ENCODE measurements at places on chromosomes 2 and 18.

GRCh38 chr2:200913654-200914053 is 24.5 kb downstream of the NIF3L1 start:
- no peak overlapping the region for H3K4me3 ChIP-seq
- H3K27me3 ChIP-seq, result no peaks in the 10 kb centered on the region
- DNase-seq, result no peak

- H3K27me3 ChIP-seq, result no peaks in the 10 kb centered on the region
- no peak overlapping the region for H3K4me3 ChIP-seq
- no peak overlapping the region for H3K27ac ChIP-seq
- no peak for DNase-seq
- H3K4me1 ChIP-seq, result no peaks in the 10 kb centered on the region
These were observed 102.6 kb upstream of the HS6ST1 start for GRCh38 chr2:128421286-128421685.

- no peak overlapping the region for H3K27ac ChIP-seq
- peaks cover 3% of the 10 kb centered on the region for H3K4me1 ChIP-seq
- peaks cover 90% of the 10 kb centered on the region for H3K36me3 ChIP-seq
- no peak overlapping the region for H3K4me3 ChIP-seq
- no peak for DNase-seq
- H3K27me3 ChIP-seq, result no peaks in the 10 kb centered on the region
These were observed 59.9 kb upstream of the DNER start for GRCh38 chr2:229774237-229774636.

GRCh38 chr2:44731505-44731904 is 210.0 kb upstream of the SIX3 start:
- no peaks in the 10 kb centered on the region for H3K36me3 ChIP-seq
- no peak for DNase-seq
- H3K4me1 ChIP-seq, result no peaks in the 10 kb centered on the region

GRCh38 chr2:209091056-209091455 is 332.8 kb upstream of the MAP2 start:
- DNase-seq, result no peak
- H3K27ac ChIP-seq, result no peak overlapping the region
- H3K4me1 ChIP-seq, result no peaks in the 10 kb centered on the region
- H3K4me3 ChIP-seq, result no peak overlapping the region
- H3K27me3 ChIP-seq, result no peaks in the 10 kb centered on the region

DNA sequence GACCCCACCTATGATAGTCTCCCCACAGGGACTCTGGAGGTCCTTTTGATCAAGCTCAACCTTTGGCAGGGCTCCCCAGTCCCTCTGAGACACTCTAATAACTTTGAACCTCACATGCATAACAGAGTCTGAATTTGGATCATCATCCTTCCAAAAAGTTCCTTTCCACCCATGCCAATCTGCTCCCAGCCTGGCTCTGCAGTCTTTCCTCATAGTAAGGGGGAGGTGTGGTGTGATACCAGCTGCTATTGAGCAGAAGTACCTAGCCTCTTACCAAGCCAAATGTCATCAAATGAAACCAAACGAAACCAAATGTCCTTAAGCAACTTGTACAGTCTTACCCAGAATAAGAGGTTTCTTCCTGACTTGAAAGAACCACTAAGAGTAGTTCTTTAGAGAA is 36.5 kb downstream of the DTNA start:
- H3K36me3 ChIP-seq, result no peaks in the 10 kb centered on the region
- H3K4me3 ChIP-seq, result no peak overlapping the region
- no peaks in the 10 kb centered on the region for H3K27me3 ChIP-seq
- no peak overlapping the region for H3K27ac ChIP-seq

- H3K27me3 ChIP-seq, result no peaks in the 10 kb centered on the region
- H3K4me1 ChIP-seq, result no peaks in the 10 kb centered on the region
- no peak overlapping the region for H3K27ac ChIP-seq
- H3K4me3 ChIP-seq, result no peak overlapping the region
These were observed 686.7 kb downstream of the NR4A2 start for GRCh38 chr2:155645791-155646190.

DNA sequence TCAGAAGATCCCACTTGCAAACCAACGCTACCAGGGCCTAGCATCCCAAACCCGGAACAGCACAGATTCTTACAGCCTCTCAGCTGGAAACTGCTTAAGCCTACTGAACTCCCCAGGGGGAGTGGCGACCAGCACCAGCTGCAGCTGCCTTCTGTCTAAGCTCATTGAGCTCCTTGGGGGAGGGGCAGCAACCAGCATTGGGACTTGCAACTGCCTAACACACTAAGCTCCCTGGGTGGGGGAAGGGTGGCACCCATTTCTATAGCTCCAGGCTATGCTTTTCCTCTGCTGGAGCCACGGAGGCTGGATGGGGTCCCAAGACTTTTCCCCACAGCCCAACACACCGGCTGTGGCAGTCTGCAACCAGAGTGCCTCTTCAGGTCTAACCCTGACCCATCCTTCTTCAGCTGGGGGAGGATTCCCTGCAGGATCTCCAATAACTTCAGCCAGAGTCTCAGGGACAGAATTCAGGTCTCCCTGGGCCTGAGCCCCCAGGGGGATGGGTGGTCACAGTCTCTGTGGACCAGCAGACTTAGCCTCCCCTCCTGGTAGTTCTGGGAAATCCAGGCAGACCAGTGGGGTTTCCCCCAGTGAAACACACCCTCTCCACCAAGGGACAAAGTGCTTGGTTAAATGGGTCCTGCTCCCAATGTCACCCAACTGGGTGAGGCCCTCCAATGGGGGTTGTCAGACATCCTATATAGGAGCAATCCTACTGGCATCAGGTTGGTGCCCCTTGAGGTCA is 45.9 kb upstream of the ITGA4 start:
- no peaks in the 10 kb centered on the region for H3K27me3 ChIP-seq
- H3K36me3 ChIP-seq, result no peaks in the 10 kb centered on the region
- no peaks in the 10 kb centered on the region for H3K4me1 ChIP-seq
- no peak overlapping the region for H3K27ac ChIP-seq
- H3K4me3 ChIP-seq, result no peak overlapping the region
- DNase-seq, result no peak

- no peaks in the 10 kb centered on the region for H3K27me3 ChIP-seq
- no peaks in the 10 kb centered on the region for H3K4me1 ChIP-seq
- no peak for DNase-seq
- no peaks in the 10 kb centered on the region for H3K36me3 ChIP-seq
- no peak overlapping the region for H3K27ac ChIP-seq
These were observed 5.7 kb downstream of the ITGB6 start for GRCh38 chr2:160194351-160194750.

DNA sequence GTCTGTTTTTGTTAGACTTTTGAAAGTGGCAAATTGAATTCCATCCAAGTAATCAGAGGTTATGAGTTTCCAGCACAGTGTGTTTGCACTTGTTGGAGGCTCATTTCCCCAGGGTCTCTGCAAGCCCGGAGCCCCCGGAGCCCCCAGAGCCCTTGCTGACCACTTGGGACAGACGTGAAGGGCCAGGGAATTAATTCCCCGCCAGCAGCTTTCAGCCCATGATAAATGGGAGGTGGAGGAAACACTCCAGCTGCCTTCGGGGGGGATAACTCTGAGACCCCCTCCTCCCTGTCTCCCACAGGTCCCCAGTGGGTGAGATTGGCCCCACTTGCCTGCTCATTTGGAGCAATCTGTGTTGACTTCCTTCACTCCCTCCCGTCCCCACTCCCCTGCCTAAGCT is 79.2 kb downstream of the KLHL29 start:
- H3K4me1 ChIP-seq, result no peaks in the 10 kb centered on the region
- no peaks in the 10 kb centered on the region for H3K36me3 ChIP-seq
- peaks cover 20% of the 10 kb centered on the region for H3K27me3 ChIP-seq
- no peak for DNase-seq
- H3K27ac ChIP-seq, result no peak overlapping the region

DNA sequence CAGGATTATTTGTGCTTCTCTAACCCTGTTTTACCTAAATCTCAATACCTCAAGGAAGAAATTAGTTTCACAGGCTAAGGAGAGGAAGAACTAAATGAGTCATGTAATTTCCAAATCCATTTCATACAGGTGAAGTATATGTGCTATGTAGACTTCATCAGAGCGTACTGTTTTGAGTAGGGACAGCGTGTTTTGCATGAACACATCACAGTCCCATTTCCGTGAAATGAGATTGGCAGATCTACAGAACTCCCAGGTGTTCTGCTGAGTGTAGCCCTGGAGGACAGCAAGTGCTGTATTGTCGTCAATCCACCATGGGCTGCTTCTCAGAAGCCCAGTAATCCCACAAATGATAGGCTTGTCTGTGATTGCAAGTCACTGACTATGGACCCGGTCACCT is 97.7 kb downstream of the XRCC5 start:
- H3K27me3 ChIP-seq, result no peaks in the 10 kb centered on the region
- H3K27ac ChIP-seq, result no peak overlapping the region
- H3K4me3 ChIP-seq, result no peak overlapping the region
- no peaks in the 10 kb centered on the region for H3K4me1 ChIP-seq
- peaks cover 71% of the 10 kb centered on the region for H3K36me3 ChIP-seq

- no peak for DNase-seq
- H3K36me3 ChIP-seq, result no peaks in the 10 kb centered on the region
- no peaks in the 10 kb centered on the region for H3K4me1 ChIP-seq
These were observed 9.4 kb downstream of the DYSF start for GRCh38 chr2:71462641-71463341.

DNA sequence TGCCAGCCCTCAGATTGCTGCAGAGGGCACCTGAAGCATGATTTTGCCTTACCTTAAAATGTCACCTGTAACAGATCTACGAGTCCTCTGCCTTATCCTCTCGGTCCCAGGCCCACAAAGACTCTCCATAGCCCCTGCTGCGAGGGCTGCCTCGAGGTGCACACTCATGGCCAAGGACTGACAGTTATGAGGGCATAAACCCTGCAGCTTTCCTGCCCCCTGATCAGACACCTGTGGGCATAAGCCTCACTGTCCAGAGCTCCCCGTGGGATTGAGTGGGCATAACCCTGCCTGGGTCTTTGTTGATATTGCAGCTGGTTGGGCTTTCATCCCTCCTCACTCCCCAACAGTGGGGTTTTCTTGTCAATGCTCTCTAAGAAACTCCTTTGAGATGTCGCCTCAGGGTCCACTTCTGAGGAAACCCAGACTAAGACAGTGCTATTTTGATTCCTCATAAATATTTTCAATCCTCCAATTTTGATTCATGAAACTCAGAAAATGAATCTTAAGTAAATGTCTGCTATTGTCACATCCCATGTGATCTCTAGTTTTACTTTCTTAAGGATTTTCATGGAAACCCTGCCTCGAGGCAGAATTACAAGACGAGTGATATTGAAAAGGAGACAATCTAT is 108.5 kb upstream of the NCK2 start:
- H3K4me1 ChIP-seq, result no peaks in the 10 kb centered on the region
- H3K36me3 ChIP-seq, result no peaks in the 10 kb centered on the region
- no peak for DNase-seq
- no peak overlapping the region for H3K4me3 ChIP-seq

DNA sequence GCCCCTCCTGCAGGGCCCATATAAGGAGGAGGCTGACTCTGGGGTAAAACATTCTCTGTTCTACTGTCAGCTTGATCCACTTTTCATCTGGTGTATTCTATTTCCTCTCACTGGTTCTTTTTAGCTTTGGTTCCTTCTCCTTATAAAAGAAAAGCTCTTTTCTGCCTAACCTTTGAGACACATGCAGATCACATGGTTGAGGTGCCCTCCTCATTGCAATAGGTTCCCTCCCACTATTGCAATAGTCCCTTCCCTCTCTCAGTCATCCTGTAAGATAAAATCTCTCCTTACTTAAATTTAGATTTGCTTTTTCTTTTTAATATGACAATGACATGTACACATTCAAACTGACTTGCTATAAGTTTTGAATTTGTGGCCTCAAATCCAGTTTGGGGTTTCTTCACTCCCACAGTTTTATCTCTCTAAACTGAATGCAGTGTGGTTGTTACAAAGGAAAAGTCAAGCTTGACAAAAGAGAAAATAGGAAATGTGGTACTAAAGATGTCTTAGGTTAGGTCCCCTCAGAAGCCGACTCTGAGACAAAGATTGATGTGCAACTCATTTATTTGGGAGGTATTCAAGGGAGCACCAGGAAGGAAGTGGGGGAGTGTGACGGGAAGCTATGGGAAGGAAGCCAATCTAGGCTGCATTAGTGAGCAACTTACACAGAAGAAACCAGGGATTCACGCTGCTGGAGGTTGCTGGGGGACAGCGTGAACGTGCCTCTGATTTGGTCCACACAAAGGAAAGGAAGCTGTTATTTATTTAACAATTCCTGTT is 127.6 kb upstream of the LINC00305 start:
- no peaks in the 10 kb centered on the region for H3K4me1 ChIP-seq
- no peaks in the 10 kb centered on the region for H3K36me3 ChIP-seq
- DNase-seq, result no peak
- no peaks in the 10 kb centered on the region for H3K27me3 ChIP-seq
- no peak overlapping the region for H3K27ac ChIP-seq

DNA sequence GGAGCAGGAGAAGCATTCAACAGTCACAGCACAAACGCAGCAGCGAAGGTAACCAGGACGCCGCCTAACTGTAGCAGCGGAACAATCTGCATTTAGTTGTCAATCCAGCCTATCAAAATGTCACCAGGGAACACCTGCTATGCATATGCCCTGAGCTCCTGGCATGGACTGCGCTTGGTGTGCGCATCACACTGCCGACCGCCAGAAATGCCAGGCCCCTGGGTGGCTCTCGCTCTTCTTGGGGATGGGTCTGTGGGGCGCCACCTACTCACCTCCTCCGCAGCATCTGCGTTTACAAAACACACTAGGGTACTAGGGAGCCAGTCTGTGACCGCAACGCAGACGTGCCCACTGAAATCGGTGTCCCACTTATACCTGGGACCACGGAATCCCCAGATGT is 31.7 kb downstream of the ZNF516 start:
- peaks cover 16% of the 10 kb centered on the region for H3K4me1 ChIP-seq
- H3K36me3 ChIP-seq, result peaks cover 2% of the 10 kb centered on the region
- H3K4me3 ChIP-seq, result no peak overlapping the region

DNA sequence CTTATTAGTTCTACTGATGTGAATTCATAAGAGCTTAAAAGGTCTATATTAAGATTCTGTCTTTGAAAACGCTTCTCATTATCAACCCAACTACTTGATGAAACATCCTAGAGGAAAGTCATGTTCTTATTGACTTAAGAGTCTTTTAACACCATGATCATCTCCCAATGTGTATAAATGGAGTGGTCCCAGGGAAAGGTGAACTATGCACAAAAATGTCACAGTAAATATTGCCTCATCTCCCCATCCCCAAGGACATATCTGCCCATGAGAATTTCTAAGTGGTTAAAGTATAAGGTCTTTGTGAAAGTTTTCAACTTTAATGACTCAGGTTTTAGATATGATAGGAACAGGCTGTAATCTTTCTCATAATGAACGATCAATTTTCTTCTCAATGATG is 240.1 kb downstream of the IRS1 start:
- no peak overlapping the region for H3K4me3 ChIP-seq
- H3K27me3 ChIP-seq, result no peaks in the 10 kb centered on the region
- H3K4me1 ChIP-seq, result no peaks in the 10 kb centered on the region
- no peak overlapping the region for H3K27ac ChIP-seq
- DNase-seq, result no peak
- H3K36me3 ChIP-seq, result no peaks in the 10 kb centered on the region

GRCh38 chr2:233680361-233681045 is 1.2 kb upstream of the UGT1A7 start:
- no peaks in the 10 kb centered on the region for H3K4me1 ChIP-seq
- no peaks in the 10 kb centered on the region for H3K36me3 ChIP-seq
- no peak overlapping the region for H3K4me3 ChIP-seq

GRCh38 chr2:3450385-3451010 is 68.8 kb downstream of the ADI1 start:
- H3K27me3 ChIP-seq, result no peaks in the 10 kb centered on the region
- no peak overlapping the region for H3K27ac ChIP-seq
- DNase-seq, result no peak

Measured in CD4-positive, alpha-beta T cell (primary cell).